Chondrocyte (in vitro differentiated cells): ENCODE measurements at places on chromosomes 6 and 20. TPM values are rescaled to one million over a fixed set of nuclear protein-coding genes. Genes with fewer than 3 reads are reported as not detected.

DNA sequence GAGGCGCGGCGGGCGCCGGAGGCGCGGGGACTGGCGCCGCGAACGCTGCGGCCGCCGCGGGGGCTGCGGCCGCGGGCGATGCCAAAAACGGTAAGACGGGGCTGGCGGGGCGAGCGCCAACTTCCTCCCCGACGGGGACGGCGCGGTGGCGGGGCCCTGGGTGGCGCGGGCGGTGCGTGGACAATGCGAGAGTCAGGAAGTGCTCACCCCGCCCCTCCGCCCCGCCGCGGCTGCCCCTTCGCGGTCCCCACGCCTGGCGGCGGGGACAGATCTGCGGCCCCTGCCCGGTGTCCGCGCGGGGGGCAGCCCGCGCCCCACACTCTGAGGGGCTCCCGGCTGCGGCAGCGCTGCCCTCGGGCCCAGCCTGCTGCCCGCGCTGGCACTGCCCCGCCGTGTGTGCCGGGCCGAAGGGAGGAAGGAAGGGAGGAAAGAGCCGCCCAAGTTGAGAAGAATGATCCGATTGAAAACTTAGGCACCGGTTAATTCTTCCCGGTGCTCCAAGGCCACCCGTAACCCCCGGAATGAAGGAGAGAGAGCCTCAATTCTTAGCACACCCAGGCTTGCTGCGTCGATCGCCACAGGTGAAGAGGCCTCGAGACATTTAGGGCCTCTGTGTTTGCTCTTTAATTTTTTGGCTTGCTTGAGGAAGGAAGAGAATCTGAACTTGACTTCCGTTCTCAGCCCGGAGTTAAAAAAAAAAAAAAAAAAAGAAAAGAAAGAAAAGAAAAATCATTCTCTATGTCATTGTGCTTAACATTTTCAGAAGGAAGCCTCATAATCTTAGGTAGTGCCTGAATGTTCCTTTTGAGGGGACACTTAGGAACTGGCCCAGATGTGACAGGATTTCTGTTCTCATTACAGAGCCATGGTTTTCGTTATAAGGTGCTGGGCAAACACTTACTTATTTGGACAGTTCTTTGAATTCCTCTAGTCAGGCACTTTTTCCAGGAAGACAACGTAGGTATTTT, 982 bp downstream of the HECA start:
- DNase-seq: no peak

DNA sequence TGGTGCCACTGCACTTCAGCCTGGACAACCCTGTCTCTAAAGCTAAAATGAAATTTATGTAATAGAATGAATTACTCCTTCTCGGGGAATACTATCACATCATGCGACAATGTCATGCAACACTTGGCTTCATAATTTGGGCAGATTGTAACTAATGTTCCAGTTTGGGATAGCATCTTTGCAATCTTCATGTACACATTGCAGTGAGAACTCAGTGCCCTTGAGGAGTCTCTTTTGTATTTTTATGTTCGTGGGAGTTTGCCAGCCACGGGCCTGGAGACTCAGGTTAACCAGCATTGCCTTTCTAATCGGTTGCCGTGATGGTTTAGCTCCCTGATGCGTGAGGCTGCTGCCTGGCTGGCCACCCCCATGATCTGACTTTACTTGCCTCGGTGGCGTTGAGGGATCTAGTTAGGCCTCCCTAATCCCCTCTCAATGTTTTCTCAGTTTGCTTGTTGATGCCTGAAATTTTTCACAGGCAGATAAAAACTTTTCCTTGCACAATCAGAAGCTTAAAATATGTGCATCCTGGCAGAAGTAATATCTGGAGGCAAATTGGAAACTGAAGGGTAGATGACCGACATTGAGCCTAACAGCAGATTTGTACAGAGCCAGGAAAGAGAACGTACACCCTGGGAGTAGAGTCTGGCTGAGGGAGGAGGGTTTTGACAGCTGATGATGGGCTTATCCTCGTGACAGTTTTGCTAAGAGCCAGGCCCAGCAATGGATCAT, 2.4 kb downstream of the GMPR start:
- no peak for DNase-seq

DNA sequence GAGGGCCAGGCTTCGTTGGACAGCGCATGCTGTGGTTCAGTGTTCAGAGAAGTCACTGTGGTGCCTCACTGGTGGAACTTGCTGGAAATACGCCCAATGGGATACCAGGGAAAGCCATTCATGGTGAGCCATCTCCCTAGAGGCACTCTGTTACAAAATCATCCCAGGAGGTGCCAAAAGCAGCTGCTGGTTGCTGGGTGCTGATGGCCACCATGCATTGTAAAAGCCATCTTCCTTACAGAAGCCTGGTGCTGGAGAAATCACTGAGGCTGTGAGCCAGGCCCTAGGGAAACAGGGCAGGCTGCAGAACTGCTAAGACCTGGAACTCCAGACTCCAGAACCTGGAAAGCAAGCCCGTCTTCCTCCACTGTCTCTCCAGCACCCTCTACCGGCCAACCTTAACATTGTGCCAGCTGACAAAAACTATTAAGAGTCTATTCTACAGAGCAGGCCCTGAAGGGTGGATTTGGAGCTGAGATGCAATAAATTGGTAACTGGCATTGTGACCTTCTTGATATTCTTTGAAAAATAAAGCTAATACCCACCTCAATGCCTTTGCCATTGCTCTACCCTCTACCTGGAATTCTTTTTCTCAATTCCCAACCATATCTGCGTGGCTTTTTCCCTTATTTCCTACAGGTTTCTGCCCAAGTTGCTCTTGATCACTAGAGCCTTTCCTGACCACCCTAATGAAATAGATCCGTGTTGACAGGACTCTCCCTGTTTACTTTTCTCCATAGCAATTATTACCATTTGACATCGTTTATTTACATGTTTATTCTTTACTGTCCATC, 18.5 kb downstream of the SNRPB start:
- DNase-seq: no peak

DNA sequence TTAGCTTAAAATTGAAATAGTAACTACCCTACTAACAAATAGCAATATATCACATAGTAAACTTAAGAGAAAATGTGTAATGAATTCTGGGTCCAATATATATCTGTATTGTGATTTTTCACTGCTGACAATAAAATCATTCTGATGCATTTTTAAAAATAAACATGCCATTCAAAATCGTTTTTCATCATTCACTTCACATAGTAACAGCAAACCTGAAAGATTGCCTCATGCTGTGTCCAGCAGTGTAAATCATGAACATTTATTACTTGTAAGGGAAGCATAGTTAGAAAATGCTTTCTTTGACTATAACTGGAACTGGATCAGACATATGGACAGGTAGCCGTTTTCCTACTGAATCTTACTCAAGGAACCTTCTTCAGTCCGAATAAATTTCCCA, 446.1 kb downstream of the UTRN start:
- no peak for DNase-seq

DNA sequence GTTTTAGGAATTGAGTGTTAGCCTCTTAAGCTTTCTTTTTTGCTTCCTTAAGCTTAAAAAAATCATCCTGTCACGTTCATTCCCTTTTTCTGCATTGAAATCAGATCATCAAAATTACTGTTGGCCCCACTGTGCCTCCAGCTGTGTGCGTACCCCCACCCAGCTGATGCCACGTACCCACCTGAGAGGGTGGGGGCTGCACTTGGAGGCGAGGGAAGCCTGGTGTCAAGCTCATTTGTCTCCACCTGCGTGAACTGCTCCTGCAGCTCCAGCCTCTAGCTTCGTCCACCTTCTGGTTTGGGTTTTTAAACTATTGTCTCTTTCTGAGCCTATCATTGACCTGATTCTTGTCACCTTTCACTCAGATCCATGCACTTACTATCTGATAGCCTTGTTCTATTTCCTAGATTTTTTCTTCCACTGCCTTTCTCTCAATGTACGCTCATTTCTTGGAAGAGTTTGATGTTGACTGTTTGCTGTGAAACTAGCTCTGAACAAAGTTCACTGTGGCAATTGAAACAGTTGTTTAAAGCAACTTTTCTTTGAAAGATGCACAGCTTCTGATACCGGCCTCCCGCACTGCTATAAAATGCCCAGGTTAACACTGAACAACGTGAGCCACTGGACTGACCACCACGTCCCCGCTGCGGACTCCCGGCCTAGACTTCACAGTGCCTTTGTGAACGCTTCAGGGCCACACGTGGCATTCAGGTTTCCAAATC, 30.0 kb upstream of the IRF4 start:
- DNase-seq: peak; percentile 70

DNA sequence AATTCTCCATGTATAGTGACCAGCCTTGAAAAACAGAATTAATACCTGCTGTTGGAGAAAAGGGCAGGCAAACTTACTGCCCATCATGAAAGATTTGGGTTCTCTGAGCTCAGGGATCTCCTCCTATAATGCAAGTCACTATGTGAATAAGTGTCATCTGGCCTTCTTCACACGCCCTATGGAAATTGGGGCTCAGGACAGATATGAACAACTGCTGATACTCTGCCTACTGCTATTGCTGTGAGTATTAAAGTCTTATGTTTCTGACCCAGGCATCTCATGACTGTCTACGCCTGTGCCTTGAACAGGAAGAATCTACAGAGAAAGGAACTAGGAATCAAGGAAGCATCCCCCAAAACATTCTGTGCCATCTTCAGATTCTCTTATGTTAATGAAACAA, 226.1 kb downstream of the SOD2 start:
- DNase-seq: no peak

DNA sequence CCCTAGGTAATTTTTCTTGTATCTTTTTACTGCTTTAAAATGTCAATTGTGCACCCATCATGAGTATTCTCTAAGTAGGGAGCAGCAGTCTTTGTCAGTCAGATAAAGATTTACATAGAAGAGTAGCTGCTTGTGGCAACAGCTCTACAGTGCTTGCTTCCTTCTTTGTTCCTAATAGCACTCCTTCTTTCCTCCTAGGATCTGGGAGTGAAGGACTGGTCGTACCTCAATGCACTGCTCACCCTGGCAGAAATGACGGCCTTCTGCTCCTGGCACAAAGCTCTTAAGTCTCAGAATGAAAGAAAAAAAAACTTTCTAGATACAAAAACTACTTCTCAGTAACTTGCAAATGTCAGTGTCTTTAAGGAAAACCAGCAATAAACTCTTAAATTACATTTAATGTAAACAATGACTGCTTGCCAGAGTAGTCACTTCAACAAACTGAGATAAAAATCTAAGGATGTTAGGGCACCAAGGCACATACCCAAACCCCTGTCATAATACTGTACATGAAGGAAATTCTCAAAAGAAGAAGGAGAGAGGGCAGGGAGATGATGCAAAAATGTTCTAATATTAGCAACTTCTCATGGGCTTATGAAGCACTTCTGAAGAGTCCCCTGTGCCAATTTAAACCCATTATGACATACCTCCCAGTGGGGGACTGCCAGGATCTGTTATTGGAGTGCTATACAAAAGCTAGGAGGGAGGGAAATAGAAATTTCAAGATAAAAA, 34.0 kb downstream of the NCOA6 start:
- DNase-seq: no peak

- no peak for DNase-seq
These were observed 751.4 kb upstream of the DEFB115 start for GRCh38 chr20:30506100-30506499.

- peak; percentile 53 for DNase-seq
These were observed 26.0 kb downstream of the MDFI start for GRCh38 chr6:41664271-41664670.

GRCh38 chr6:44222486-44223318, 693 bp upstream of the SLC29A1 start:
- DNase-seq: no peak

DNA sequence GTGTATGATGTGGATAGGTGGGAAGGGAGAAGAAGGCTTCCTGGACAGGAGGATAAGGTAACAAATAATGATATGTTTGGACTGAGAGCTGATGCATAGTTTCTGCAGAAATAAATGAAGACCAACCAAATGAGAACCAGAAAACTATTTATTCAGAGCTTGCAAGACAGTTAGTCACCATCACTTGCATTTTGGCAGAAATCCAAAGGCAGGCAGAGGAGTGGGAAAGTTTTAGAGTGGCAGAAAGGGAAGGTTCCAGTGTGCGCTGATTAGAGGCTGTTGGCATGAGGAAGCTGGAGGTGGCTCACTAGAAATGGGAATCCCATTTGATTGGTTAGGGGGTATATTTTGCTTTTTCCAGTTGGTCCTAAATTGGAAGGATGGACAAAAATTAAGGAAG, 13.0 kb upstream of the F13A1 start:
- DNase-seq: no peak

DNA sequence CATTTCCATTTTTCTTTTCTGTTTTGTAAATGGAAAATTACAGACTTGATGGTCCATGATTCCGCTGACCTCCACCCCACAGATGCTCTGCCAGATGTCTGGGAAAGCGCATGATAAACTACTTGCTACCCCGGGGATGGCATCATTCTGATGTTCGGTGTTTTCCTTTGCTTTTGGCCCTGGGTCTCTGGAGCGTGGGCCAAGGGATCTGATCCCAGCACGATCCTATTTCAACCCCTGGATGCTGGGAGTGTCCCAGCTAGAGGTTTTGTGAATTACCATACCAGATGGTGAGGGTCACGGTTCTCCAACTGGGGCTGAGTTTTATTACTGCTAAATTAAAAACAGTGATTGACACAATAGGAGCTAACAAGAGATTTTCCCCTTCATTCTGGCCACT, 25.2 kb upstream of the MYLIP start:
- no peak for DNase-seq

- DNase-seq: no peak
These were observed 206.2 kb downstream of the WDR27 start for GRCh38 chr6:169495601-169496000.

DNA sequence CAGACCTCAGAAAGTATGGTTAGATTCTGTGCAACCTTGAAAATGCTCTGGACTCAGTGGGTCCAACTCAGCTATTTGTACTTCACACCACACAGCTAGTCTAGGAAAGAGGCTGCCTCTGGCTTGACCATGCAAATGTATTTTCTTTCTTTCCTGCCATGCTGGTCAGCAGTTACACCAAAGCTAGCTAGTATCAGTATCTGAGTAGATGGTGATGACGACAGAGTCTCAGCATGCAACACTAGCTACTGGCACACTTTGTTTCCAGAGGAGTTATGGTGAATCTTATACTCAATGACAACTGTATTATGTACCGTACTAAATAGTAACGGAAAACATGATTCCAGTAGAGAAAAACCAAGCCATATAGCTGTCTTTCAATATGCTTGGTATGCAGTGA, 96.6 kb upstream of the POPDC3 start:
- DNase-seq: no peak

GRCh38 chr6:96086745-96087144, 71.0 kb downstream of the FUT9 start:
- DNase-seq: no peak

DNA sequence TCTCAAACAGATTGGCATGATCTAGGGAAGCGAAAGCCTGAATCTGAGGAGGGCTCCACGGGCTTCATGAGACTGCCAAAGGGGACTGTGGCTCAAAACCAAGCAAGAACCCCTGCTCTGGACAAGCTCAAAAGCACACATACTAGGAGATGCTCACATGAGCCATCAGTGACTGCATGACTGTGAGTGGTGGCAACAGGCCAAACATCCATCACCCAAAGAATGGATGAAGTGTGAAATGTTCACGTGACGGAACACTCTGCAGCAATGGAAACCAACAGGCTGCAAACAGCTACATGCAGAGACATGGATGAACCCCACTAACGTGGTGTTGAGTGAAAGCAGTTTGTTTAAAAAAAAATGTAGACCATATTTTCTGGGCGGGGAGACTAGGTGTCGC, 136.3 kb downstream of the PREX1 start:
- peak; percentile 15 for DNase-seq

Gene RIMS1
- total RNA-seq: 5.7 to 16.6 TPM (median 6.6 TPM) in 3 replicates

Gene FAM83B
- total RNA-seq: 0.22 TPM in 1 of 3 replicates, not detected in the others

Gene VGLL2
- total RNA-seq: not detected in 3 replicates

Gene MMP24
- total RNA-seq: 1.1 to 2.6 TPM (median 2.4 TPM) in 3 replicates

Gene MLIP
- total RNA-seq: 1.5 TPM in 1 of 3 replicates, not detected in the others

Gene MPIG6B
- not detected in 3 replicates for total RNA-seq

Gene B3GALT4
- total RNA-seq: 6.5 to 9.2 TPM (median 7.3 TPM) in 3 replicates
